ENCODE measurements at places on chromosomes 2 and 18.

GRCh38 chr2:64311191-64311910, 142.6 kb upstream of the LGALSL start:
- ATAC-seq, result no peak

DNA sequence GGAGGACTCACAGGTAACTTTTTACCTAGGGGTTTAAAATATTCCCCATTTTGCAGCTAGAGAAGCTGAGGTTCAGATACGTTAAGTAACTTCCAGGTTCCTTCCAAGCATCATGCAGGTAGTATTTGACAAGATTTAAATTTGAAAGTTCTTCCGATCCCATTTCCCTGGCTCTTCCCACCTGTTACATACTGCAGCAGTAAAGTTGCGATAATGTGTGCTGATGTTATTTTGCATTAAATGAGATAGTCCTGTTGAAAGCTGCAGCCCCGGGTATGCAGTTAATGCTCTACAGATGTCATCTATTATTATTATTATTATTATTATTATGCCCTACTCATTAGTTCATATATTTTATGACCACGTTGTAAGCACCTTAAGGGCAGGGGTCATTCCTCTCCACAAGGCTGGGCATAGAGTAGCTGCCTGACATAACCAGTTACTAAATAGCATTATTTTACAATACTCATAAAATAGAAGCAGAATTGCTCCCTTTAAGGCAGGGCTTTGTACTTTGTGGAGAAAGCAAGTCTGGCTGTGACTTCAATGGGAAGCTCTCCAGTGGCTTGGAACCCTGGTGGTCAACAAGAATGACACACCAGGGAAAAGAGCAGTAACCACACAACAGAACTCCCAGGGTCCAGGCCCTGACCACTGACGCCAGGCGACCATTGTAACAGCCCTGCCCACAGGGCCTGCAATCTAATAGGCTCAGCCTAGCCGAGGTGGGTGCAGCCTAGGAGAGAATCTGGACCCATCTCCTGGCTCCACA, 112.0 kb upstream of the STPG4 start:
- ATAC-seq, result no peak

DNA sequence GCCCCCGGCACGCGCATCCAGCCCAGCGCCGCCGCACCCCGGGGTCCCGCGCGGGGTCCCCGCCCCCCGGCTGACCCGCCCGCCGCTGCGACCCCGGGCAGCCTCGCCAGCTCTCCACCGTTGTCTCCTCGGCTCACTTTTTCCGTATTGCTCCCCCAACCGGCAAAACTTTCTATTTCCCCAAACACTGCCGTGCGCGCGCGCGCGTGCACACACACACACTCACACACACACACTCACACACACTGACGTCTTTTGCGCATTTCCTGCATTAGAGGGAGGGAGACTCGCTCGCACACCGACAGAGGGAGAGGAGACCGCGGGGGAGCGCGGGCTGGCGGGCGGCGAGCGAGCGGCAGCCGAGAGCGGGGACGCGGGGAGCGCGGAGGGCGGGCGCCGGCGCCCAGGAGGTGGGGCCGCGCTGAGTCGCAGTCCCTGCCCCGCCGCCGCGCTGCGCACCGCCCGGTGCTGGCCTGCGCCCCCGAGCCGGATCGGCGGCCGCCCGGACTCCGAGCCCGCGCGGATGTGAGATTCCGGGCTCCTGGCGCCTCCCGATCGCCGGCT, 542 bp upstream of the PRKCE start:
- peak; percentile 82 for ATAC-seq

DNA sequence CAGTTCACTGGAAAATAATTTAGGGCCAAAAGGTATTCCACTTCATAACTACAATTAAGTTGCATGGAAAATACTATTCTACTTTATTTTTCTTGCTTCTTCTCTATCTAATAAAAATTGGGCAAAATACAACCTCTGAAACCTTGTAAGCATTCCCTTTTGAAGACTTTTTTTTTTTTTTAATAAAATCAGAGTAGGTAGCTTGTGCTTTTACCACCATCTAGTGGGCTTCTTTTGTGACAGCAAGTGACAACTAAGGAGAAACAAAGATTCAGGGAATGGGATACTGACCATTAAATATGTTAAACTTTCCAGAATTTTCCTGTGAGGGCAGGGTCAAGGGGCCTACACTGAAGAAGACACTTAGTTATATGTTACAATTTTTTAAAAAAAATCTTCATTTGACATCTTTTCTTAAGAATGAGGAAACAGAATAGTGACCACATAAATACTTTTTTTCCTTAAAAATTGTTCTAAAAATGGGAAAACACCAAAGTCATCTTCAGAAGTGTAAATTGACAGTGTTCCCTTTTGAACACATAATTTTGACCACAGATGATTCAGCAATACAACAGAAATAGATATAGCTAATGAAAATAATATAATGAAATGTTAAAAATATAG, 1183.2 kb upstream of the ACVR2A start:
- ATAC-seq, result no peak

DNA sequence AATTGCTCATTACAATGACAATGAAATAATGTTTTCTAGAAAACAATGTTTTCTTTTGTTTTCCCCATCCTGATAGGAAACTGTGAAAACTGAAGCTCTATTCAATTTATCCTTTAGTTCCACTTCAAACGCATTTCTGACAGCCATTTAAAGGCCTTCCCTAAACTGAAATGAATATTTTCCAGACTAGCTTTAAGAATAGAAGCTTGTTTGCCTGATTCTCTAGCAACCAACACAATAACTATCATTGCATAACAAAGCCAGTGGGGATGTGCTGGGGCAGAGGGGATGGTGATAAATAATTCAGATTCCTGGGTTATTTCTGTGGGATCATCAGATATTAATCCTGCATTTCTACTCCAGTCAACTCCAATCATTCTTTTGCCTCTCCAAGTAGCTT, 427.1 kb downstream of the RND3 start:
- peak; percentile 66 for ATAC-seq

- no peak for ATAC-seq
Observed at GRCh38 chr2:61450144-61450543, 20.7 kb downstream of the USP34 start.

DNA sequence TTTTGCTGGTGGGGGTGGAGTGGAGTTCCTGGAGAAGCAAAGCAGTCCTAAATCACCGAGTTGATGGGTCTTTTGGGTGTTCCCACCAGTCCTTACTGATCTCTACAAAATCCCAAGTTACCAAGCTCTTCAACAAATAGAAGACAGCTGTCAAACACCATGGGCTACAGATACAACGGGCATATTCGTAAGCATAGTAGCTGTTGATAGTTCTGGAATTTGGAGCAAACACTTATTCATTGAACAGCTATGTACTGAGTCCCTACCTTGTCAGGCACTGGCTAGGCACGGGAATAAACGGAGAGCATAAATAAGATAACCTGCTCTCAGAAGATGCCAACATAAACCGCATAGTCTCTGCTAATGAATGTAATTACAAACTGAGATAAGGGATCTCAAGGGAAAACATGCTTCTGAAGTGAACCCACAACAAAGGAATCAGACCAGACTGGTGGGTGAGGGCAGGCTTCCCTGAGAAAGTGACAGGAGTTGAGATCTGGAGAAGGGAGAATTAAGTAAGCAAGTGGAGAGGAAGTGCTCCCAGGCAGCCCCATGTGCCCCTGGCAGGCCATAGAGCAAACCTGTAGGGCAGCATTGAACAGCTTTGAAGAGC, 947 bp upstream of the ANKRD44 start:
- no peak for ATAC-seq

GRCh38 chr18:2655954-2656236, 369 bp downstream of the SMCHD1 start:
- no peak for ATAC-seq

DNA sequence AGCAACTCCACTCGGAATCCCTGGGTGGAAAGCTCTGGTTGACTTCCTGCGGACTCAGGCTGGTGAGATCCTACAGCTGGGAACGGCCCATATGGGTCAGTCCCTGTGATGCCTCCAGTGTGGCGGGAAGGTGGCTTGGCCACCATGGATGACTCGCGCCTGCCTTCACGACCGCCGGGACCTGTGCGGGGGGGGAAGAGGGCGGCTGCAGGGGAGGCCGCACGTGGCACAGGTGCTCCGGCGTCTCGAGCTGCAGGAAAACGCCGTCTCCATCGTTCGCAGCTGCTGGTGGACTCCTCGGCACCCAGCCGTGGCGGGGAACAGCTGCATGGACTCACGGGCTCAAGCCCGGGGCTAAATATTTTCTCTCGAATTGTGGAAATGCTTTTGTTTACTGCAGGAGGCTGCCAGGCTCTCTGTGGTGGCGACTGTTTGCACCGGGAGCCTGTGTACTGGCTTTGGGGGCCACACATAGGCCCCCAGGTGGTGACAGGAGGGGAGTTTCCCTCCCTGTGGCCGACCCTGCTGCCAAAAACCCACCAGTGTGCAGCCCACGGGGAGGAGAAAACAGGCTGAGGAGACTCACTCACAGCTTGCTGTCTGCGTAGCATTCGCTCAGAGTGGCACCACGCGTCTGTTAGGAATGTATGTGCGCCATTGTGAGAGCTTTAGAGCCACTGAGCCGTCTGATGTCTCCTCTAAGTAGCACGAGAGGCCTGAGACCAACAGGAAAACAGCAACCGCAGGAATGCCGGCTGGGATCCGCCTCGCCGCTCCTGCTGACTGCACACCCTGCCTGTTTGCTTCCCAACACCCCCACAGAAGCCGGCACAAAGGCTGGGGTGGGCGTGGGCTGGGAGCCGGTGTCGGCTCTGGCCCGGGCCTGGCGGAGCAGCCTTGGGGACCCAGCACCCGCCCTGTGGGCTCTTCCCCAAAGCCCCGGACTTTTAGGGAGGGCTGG, 89.2 kb downstream of the NFATC1 start:
- ATAC-seq, result peak; percentile 91

- no peak for ATAC-seq
Observed at GRCh38 chr2:111663471-111664274, 220.3 kb downstream of the ANAPC1 start.

DNA sequence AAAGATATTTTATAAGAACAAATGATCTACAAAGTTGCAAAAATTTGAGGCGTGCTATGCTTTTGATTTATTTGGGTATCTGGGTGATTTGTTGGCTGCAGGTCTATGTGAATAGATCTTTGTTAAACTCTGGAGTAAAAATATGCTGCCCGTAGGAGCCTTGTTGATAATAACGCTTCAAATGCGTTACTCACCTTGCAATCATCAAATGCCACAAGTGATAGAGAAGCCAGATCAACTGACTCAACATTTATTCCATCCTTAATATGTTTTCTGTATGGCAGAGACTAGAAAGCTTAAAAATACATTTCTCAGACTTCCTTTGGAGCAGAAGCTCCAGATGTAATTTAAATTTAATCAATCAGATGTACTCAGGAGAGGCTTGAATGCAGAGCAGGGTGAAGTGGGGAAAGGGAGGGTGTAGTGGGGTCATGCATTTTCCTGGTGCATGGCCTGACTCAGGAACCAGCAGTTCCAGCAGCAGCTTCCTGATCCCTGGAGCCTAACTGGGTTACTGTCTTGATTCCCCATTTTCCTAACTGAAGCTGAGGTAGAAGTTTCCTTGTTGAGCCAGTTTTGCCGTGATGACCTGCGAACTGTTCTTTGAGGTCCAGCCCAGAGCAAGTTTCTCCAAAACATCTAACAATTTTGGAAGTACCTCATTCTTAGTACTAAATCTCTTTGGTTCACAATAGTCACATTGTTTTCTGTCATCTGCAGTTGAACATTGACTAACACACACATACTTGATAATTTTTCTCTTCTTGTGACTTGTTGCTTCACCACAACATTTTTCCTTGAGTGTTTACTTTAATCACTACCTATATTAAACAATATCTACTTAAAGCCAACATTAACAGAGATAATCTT, 284.7 kb upstream of the CWC22 start:
- ATAC-seq, result no peak

DNA sequence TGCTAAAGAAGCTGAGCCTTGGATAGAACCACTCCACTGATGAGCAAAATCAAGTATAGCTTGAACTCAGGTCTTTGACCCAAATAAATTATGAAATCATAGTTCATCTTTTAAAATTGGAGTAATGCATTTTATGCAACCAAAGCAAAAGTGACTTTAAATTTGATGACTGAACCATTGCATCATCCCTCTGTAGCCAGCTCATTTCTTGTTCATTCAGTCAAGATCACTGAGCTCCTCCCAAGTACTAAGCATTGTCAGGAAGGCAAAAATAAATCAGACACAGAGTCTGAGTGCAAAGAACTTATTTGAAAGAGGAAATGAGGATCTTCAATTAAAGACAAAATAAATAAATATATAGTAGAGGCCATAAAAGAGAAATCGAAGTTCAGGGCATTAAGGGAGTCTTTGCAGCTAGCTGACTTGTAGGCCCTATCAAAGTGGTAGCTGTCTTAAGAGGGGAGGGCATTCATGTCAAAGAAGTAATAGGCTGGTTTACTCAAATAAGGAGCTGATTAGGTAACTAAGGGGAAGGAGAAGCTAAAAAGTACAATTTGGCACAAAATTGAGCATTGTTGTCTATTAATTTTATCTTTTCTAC, 411.8 kb downstream of the MTX2 start:
- ATAC-seq, result peak; percentile 70

GRCh38 chr18:11989966-11990380, 8.7 kb downstream of the IMPA2 start:
- ATAC-seq, result peak; percentile 13

- no peak for ATAC-seq
Observed at GRCh38 chr2:24924732-24925131, 4.7 kb upstream of the ADCY3 start.

DNA sequence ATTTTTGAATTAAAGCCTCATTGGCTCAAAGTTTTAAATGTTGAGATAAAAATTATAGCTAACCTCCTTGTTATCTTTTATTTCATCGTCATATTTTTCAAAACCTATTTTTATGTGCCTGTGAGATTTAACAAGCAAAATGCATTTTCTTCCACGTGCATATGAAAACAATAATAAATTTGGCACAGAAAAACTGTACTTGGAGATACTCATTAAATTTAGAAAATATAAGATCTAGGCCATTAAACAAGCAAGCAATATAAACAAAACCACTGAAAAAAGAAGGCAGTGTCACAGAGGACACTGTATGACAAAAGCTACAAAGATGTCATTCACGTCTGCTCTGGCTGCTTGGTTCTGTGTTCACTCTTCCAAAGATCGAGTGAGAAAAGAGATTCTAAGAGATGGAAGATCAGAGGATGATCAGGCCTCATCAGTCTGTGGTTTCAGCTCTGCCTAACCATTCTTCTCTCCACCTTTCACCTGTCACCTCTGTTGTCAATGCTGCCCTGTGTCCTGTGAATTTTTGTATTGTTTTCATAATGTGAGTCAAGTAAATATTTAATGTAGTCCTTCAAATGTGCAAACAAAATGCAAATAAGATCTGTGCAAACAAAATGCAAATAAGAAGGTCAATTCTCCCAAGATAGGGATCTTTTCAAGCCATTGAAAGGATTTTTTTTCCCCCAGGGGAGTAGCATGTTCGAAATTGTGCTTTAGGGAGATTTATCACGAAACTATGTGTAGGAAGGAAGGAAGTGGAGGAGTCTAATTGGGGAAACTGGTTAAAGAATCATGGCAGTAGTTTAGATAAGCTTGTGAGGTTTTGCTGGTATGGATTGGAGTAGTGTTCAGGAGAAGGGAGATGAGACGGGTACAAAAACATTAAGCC, 138.7 kb upstream of the RBMS1 start:
- ATAC-seq, result peak; percentile 73

DNA sequence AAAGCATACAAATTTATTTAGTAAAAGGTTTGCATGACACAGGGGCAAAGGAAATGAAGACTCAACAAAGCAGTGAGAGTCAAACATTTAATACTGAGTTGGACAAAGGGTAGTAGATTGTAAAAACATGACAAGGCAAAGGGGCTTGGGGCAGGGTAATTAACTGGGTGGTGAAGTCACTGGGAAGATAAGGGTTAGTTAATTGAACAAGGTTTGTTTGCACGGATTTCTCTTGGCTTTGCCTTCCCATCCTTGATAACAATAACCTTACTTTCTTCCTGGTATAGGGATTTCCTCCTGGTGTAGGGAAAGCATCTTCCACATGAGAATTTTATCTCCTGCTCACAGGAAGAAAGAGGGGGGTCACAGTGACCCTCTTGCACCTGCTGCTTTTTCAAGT, 26.8 kb upstream of the RTTN start:
- no peak for ATAC-seq
